ENCODE measurements at places on chromosomes 5 and 9. TPM values are rescaled to one million over a fixed set of nuclear protein-coding genes. Genes with fewer than 3 reads are reported as not detected.

Gene PLK2
- 39.2 TPM for total RNA-seq

DNA sequence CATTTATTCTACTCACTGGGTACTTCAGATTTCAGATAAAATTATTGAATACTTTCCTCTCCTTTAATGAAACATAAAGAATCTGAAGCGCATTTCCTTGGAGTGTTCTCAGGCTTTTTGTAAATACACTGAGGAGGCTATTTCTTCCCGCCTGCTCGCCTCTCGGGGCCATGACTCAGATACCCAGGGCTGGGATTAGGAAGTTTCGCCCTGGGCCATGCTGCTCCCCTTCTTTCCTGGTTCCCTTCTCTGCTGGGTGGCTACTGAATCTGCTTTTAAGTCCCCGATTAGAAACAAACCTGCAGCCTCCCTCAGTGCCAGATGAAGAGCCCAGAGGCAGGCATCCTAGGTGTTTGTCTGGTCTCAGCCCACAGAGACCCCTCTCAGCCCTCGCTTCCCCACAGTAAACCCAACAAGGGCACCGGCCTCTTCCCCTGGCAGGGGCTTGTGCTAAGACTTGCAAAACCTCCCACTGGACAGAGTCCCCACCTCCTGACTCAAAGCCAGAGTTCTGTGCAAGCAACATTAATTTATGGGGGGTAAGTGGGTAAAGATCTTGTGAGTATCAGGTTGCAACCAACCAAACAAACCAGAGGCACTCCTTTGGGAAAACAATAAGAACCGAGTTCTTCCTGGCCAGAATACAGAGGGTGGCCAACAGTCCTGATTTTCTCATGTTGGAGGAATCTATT, 30.7 kb upstream of the IRX1 start:
- no peak for DNase-seq

GRCh38 chr5:125377141-125377540, 630.7 kb upstream of the ZNF608 start:
- DNase-seq = no peak

DNA sequence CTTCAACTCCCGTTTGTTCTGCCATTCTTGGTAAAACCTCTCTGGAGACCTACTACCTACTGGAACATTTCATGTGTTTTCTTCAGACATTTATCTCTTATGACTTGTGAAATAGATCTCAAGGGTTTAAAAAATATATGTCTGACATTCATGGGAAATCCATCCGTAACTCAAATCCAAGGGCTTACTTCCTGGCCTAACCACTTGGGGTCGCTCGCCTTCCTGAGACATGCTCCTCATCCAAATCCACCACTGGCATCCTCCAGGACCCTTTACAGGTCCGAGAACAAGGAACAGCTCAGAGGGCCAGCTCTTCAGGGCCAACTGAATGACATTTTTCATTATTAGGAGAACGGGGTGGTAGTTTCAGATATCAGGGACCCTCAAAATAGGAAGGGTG, 235.1 kb upstream of the TUT7 start:
- no peak for DNase-seq

GRCh38 chr5:111069839-111070238, 1.7 kb upstream of the TSLP start:
- DNase-seq = no peak

- no peak for DNase-seq
Measured at GRCh38 chr5:137084016-137084415, 415.1 kb downstream of the SPOCK1 start.
